ENCODE measurements at places on chromosomes 1 and 21.
A peak's percentile ranks its signal among the peaks of the same experiment; 100 is the strongest.

DNA sequence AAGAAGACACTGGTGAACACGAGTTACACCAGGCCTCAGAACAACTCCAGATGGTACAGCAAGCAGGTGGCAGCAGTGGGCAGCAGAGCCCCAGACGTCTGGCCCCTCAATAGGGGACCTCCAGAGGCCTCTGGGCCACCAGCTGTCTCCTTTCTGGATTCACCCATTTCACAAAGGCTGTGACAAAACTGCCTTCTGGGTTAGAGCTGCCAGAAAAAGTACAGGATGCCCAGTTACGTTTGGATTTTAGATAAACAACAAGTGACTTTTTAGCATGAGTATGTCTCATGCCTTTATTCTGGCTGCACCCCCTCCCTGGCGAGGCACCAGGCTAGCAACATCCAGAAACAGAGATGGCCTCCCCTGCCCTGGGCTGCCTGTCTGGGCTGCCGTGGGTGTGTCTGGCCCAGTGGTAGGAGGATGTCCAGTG lies 30.1 kb downstream of the ITPKB start:
- DNase-seq: no peak

DNA sequence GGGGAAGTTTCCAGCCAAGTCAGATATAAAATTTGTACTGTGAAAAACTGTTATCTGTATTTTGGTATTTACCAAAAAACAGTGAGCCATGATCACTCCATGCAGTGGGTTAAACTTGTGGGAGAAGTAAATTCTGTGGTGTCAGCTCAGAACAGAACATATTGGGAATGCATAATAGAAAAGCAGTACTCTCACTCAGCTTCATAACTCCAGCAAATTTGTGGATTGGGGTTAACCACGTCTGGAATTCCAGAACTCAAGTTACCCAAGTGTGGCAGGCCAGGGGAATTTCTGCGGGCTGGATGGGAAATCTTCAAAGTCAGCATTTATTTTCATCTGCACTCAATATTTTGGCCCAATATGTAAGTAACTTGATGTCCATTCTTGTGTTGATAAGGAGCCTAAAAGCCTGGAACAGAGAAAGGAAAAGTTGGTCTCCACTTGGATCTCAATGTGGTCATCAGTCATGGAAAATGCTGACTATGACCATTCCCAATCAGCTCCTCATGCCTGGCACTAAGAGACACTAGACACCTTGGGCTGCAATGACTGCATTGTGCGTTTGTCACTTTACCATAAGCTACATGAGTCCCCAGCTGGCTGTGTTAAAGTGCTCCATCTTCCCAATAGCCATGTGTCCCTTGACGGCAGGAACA lies 39.1 kb upstream of the ENAH start:
- no peak for DNase-seq

DNA sequence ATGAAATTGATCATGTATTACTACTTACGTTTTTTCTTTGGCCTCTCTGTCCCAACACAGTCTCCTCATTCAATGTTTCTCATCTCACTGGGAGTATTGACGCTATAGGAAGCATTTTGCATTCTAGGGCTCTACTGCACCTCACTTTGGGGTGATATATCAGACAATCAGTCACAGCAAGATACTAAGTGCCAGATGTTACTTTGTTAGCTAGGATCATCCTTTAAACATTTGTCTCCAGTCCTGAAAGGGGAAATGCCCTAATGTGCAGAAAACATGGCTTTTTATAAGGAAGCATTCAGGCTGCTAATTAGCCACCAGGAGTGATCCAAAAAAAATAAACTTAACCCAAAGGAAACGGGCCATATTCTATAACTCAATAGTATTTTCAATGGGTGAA lies 409.1 kb downstream of the RWDD3 start:
- DNase-seq: no peak

- no peak for DNase-seq
Observed at GRCh38 chr1:182679684-182680083, 4.7 kb downstream of the RGS8 start.

GRCh38 chr1:230185076-230186001 lies 118.3 kb downstream of the GALNT2 start:
- no peak for DNase-seq

GRCh38 chr1:230985711-230986110 lies 6.8 kb downstream of the ARV1 start:
- no peak for DNase-seq

DNA sequence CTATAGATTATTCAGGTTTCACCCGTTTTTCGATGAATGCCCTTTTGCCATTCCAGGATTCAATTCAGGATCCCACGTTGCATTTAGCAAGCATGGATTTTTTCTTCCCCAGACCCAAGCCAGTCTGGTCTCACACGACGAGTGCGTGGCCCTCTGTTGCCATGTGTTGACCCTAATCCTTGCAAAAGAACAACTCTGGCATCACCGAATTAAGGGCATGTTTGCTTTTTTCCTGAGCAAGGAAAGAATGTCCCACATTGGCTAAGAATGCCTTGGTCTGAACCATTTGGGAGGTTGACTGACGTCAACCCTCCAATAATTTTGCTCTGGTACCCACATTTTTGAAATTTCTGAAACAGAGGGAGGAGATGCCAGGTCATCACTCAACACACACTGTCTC lies 153.0 kb upstream of the WNT4 start:
- no peak for DNase-seq

DNA sequence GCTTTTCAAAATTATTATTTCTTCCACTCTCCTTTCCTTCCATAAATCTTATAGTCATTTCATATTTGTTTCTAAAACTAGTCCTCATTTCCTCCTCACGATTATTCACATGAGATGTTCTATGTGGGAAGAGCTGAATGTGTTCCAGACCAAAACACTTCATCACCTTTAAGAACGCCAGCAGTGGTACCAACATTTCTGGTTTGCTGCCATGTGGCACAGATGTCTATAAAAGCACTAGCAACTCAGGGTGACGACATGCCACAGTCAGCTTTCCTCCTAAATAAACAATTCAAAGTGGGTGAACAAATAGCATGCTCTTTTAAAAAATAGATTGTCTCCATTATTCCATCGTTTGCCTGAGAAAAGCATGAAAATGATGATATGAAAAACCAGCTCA lies 1217.8 kb upstream of the ADGRL2 start:
- no peak for DNase-seq

DNA sequence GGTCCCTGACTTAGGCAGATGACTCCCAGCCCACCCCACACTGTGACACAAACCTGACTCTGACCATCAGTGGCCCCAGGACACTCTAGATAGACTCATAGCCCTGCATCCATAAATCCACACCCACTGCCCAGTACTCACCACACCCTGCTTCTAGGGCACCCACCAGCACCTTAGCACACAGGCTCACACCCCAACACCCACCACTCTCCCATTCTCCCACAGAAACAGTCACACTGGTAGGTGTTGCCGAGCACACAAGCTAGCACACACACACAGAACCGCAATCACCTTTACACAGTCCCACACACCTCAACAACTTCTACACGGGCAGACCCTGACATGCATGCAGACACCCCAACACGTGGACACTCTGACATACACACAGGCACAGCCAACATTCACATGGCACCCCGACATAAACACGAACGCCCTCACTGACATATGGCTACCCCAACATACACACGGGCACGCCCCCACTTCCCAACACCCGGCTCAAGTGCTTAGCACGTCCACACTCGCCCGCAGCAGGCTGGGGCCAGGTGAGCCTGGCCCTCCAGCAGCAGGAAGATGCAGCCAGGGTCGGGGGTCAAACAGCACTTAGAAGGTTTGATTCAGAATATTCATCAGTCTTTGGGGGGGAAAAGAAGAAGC lies 105.5 kb upstream of the TARDBP start:
- no peak for DNase-seq

GRCh38 chr1:243287123-243287460 lies 31.3 kb downstream of the SDCCAG8 start:
- DNase-seq: no peak

DNA sequence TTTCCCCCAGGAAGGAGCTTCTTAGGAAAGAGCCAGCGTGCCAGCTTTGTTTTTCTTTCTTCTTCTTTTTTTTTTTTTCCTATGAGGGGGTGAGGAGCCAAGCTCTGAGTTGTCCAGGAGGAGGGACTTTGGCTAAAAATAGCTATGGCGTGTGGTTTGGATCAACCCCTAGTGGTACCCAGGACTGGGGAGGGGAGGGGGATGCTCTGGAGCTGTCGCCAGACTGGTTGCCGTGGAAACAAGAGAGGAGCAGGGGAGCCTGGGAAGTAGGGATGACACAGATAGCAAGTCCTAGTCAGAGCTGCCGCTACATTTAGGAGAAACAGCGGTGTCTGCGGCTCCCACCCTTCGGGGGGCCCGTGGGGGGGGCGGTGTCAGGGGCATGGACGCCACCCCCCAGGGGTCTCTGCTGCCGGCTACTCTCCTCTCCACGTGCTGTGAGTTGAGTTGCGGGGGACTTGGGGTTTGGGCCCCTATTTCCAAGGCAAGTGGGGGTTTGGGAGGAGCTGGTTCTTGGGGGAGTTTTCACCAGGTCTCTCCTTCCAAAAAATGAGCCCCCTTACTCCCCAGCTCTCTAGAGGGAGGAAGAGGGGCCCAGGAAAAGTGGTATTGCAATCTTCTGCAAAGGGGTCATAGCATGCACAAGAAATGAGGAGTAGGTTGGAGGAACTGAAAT lies at the start of gene KCNJ9:
KCNJ9 (plus strand) TSS at position 278 of the 676 bp plus-strand sequence. CDS start 2,493 bp downstream, outside the sequence.
- peak; percentile 70 for DNase-seq

GRCh38 chr1:184941735-184942134 lies 32.6 kb downstream of the NIBAN1 start:
- no peak for DNase-seq

GRCh38 chr1:52925571-52926005 lies 1.5 kb upstream of the SCP2 start:
- DNase-seq: no peak

DNA sequence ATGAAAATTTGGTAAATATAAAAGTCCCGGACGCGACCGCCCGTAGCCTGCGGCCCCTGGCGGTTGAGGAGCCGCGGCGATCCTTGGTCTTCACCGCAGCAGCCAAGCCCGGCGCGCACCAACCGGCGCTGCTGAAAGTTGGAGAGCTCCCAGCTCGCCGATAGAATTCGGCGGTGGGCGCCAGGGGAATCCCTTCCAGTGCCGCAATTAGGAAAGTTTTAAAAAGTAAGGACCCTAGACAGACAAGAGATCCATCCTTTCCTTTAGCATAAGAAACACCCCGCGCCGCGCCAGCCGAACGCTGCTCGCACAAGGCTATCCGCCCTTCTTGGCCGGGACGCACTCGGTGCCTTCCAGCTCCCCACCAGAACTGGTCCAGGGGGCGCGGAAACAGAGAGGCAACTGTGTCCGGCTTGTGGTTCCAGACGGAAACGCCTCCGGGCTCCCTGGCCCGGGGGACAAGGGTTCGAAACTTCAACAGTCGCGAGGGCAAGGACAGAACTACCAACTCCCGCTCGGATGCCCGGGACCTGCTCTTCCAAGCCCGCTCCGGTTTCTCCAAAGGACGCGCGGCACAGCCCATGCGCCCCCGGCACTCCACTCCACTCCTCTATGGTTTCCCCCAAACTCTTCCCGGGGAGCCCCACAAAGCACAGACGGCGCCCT lies 1.7 kb downstream of the FAM78B start:
- no peak for DNase-seq

DNA sequence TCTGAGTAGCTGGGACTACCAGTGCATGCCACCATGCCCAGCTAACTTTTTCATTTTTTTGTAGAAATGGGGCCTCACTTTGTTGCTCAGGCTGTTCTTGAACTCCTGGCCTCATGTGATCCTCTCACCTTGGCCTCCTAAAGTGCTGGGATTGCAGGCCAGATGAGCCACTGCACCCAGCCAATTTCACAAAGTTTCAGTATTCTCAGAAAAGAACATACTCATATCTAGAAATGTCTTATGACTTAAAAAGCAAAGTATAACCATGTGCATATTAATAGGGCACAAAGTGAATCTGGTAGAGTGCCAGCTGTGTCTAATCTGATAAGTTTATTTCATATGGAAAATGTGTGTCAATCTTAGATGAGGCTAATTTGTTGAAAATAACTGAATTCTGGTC lies 87.5 kb upstream of the CACYBP start:
- DNase-seq: no peak

DNA sequence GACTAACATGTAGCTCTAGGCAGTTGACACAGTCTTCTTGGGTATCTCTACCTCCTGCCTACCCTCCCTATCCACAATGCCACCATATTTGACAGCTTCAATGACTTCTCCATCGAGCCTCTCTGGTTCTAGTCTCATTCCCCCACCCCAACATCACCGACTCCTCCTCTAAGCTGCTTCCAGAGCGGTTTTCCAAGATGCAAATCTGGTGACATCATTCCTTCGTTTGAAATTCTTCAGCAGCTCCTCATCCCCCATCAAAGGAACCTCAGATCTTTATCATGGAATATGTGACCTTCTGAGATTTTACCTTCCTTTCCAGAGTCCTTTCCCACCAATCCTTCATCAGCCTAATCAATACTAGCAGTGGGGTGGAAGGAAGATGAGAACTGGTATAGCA lies 352.4 kb upstream of the RUNX1 start:
- no peak for DNase-seq

DNA sequence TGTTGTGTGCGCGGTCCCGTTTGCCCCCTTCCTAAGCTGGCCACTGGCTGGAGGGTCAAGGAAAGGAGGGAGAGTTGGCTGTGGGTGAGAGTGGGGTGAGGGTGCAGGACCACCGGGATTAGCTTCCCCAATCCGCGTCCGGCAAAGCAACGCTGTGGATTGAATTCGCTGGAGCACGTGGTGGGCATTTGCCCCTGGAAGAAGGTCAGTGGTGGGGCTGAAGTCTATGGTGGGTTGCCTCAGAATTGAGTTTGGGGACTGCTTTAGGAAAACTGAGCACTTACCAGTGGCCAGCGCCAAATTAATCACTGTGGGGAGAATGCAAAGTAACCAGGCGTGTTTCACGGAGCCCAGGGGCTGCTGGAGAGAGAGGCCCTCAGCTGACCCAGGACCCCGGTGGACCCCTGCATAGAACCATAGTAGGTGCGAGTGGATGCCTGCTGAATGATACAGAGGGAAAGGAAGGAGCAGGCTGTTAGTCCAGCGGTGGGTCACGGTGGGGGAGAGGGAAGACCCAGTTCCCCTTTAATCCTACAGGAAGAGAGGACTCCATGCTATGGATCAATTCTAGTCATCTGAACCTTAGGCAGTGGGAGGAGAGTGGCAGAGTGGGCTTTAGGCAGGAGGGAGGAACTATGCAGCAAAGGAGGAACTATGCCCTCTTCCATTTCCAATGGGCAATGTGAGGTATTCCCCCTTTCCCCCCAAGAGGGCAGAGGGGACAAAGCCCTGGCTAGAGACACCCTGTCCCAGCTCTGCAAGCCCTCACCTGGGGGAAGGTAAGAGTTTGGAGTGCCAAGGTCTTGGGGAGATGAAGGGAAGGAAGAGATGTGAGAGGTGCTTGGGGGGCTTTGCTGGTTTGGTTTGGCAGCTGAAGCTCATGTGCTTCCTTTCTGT lies 1.2 kb downstream of the TNFRSF8 start:
- DNase-seq: no peak

- DNase-seq: no peak
Observed at GRCh38 chr1:213761845-213762407, 225.8 kb upstream of the PROX1 start.
